ENCODE measurements at places on chromosomes 3 and 15. TPM values are rescaled to one million over a fixed set of nuclear protein-coding genes. Genes with fewer than 3 reads are reported as not detected.

CORO2B gene
- not detected for total RNA-seq

SERINC4 gene
- 0.08 TPM for total RNA-seq

PHLDB2 gene
- total RNA-seq: 2.5 TPM

IL12A gene
- total RNA-seq: 0.41 TPM

GP5 gene
- 0.80 TPM for total RNA-seq

REC114 gene
- total RNA-seq: not detected

FBXL2 gene
- total RNA-seq: not detected

CFAP161 gene
- not detected for total RNA-seq

CCRL2 gene
- 3.1 TPM for total RNA-seq

LCTL gene
- not detected for total RNA-seq
